T-cell (primary cell): ENCODE measurements at places on chromosomes 6 and 20. TPM values are rescaled to one million over a fixed set of nuclear protein-coding genes. Genes with fewer than 3 reads are reported as not detected.

Gene IMPG1
- not detected for total RNA-seq

Gene NFKBIL1
- 16.1 TPM for total RNA-seq

Gene UNC5CL
- total RNA-seq = 7.3 TPM

Gene WFDC6
- not detected for total RNA-seq

Gene RTN4IP1
- 7.0 TPM for total RNA-seq

Gene GPR6
- total RNA-seq = not detected

Gene LPA
- total RNA-seq = 0.09 TPM

Gene TNFRSF21
- 0.30 TPM for total RNA-seq

Gene BMP2
- not detected for total RNA-seq

Gene CD24
- total RNA-seq = 0.98 TPM

Gene SMLR1
- total RNA-seq = not detected

Gene LAMA4
- total RNA-seq = 0.25 TPM

Gene PAX1
- not detected for total RNA-seq

Gene GRIK2
- 0.19 TPM for total RNA-seq

Gene NHSL1
- total RNA-seq = 0.46 TPM

Gene GHRH
- total RNA-seq = not detected

Gene FOXF2
- total RNA-seq = not detected

Gene GRM1
- not detected for total RNA-seq

Gene C6orf62
- total RNA-seq = 114 TPM

Gene CALHM6
- total RNA-seq = 3.8 TPM

Gene SSR1
- total RNA-seq = 80.1 TPM

Gene KIZ
- total RNA-seq = 30.1 TPM

Gene ID4
- total RNA-seq = not detected

Gene LTV1
- 20.2 TPM for total RNA-seq

Gene UNC93A
- total RNA-seq = not detected

Gene NTSR1
- not detected for total RNA-seq

Gene MYH7B
- 0.51 TPM for total RNA-seq

Gene ANGPT4
- total RNA-seq = not detected

Gene SLC35D3
- total RNA-seq = not detected

Gene CST7
- total RNA-seq = 52.5 TPM

Gene SNX21
- total RNA-seq = 2.5 TPM

Gene GPX5
- not detected for total RNA-seq

Gene CRIP3
- total RNA-seq = 2.8 TPM

Gene C4B
- total RNA-seq = 7.7 TPM

Gene ETV7
- total RNA-seq = 1.1 TPM

Gene NCOA3
- total RNA-seq = 64.4 TPM

Gene CRISP2
- total RNA-seq = not detected

Gene RAB44
- total RNA-seq = 0.06 TPM

Gene ZBTB24
- 21.2 TPM for total RNA-seq

Gene ZFP57
- total RNA-seq = not detected

Gene HDAC2
- 49.7 TPM for total RNA-seq

Gene HSPA12B
- total RNA-seq = not detected

Gene SLC2A4RG
- 132 TPM for total RNA-seq

Gene OR2B6
- not detected for total RNA-seq

Gene MCCD1
- not detected for total RNA-seq

Gene DNMT3B
- total RNA-seq = 0.56 TPM

Gene NKX2-4
- total RNA-seq = not detected
